ENCODE measurements at places on chromosomes 5 and 9.

DNA sequence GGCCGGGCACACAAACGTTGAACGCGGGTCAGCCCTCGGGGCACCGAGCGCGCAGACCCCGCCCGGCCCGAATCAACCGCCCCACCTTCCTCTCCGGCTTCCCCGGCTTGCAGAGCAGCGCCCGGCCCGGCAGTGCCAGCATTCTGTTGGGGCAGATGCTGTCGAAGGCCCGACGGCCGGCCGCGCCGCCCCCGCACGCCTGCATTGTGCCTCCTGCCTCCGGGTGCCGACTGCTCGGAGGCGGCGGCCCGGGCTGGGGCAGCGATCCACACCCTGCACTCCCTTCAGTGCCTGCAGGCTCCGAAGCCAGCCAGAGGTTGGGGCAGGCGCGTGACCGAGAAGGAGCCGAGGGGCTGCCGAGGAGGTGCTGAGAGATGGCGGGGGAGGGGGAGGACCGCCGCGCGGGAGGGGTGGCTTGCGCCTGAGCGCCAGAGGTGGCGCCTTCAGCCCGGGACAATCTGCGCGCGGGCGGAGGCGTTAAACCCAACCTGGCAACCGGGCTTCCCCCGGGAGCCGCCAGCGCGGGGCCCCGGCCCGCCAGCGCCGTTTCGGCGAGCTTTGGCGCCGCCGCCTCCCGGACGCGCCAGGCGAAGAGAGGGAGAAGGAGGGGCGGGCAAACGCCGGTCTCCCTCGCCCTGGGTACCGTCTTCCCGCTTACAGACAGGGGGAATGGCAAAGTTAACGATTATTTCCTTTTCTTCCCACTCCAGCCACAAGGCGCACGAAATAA is at the start of gene MCIDAS:
Gene MCIDAS, minus strand, starts transcription at position 382 of the 730 bp plus-strand sequence. Its CDS starts 177 bp downstream, at position 205.
- no peak for DNase-seq

DNA sequence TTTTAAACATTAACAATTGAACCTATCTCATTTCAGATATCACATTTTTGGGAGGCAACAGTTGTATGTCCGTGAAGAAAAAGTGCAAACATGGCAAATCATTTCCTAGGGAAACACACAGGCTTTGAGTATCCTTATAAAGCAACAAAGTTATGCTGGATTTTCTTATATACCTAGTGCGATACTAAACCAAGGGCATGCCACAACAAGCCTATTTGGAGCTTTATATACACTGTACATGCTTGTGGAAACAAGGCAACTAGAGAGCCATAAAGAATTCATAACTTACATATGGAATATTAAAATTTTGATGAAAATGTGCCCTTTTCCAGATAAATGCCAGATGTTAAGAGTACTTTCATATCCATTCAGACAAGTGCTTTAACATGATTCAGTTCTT is 191.4 kb downstream of the DCP2 start:
- no peak for DNase-seq

GRCh38 chr9:13554626-13555025 is 275.1 kb upstream of the MPDZ start:
- no peak for DNase-seq

DNA sequence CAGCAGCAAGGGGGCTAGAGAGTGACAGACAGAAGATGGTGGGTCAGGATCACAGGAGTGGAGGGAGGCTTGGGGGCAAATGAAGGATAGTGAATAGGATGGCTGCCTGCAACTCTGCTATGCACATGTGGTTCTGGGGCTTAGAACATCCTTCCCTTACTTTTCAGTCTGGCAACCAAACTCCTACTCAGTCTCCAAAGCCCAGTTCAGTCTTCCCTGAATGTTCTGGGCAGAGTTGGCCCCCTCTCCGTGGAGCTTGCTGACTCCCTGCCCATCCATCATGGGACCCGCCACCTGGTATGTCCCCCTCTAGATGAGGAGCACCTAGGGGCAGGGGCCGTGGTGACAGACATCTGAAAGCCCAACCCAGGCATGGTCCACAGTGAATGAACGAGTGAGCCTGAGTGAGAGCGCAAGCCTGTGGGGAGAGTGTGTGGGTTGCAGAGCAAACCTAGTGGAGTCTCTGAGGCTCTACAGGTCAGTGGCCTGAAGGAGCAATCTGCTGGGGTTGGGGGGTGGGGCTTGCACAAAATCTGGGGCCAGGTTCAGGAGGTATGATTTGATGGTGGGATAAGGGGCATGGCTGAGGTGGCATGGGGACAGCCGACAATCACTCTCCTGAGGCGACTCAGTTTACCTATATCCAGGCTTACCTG is 180.6 kb downstream of the FGF18 start:
- no peak for DNase-seq

GRCh38 chr9:131642496-131643083 is 97.3 kb downstream of the PRRT1B start:
- no peak for DNase-seq

DNA sequence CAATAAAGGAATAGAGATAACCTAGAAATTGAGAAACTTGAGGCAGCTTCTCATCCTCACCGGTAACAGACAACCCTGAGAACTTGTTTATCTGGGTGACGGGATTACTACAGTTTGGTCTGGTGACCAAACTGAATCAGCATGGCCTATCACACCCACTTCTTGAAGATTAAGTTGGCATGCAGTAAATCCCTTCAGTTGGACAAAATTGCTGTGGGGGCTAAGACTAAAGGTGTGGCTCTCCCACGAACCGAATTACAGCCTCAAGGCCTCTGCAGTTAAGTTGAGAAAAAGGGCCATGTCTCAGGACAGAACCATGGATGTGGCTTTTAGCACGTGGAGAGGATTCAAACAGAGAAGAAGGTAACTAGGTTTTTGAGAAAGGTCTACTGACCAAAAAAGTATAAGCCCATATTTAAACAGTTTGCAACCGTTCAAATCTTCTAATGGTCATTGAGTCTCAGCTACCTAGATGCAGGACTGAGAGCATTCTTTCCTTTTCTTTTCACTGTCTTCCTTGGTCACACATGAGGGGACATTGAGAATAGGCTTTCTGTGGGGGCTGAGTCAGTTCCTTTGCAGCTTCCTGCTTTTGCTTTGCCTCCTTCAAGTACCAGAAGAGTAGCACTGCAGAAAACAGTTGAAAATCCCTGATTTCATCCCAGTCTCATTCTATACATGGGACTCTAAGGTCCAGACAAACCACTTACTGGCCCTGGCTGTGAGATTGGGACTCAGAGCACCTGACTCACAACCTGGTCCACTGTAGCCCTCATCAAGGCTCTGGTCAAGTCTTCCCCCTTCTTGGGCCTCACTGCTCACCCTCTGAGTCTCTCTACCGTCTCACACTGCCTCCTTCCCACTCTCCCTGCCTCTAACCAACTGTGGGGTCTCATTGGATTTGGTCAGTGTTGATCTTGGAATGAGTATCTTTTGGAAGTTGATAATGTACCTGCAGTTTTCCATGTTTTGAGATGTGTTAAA is 30.9 kb downstream of the PDE6A start:
- DNase-seq: no peak

Data from activated CD8-positive, alpha-beta memory T cell treated with anti-CD3 and anti-CD28 coated beads for 4 hours (primary cell).